Stimulated activated CD8-positive, alpha-beta memory T cell treated with anti-CD3 and anti-CD28 coated beads, Interleukin-2, amount 100 ng/mL, for 48 hours (primary cell): ENCODE measurements at places on chromosomes 12 and 14.

GRCh38 chr12:968545-968944 is 19.1 kb upstream of the RAD52 start:
- no peak for DNase-seq

- no peak for DNase-seq
These were observed 30.6 kb upstream of the LMO3 start for GRCh38 chr12:16636435-16637055.

DNA sequence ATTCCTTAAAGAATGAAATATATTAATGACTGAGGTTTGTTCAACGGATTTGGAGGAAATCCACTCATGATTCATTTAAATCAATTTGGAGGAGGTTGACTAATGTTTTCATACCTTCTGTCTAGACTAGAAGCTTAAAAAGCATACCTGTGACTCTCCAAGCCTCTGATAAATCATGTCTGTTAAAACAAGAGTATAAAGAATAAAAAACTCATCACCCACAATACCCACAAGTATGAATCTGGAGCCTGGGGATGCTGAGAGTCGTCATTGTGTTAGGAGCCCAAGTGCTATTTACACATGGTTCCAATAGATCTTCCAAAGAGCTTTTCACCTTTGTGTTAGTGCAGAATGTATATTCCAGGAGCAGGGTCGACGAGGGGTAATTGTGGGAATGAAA is 86.8 kb upstream of the ADAMTS20 start:
- no peak for DNase-seq

- peak; percentile 49 for DNase-seq
These were observed 23.1 kb downstream of the BICDL1 start for GRCh38 chr12:120012067-120012621.

DNA sequence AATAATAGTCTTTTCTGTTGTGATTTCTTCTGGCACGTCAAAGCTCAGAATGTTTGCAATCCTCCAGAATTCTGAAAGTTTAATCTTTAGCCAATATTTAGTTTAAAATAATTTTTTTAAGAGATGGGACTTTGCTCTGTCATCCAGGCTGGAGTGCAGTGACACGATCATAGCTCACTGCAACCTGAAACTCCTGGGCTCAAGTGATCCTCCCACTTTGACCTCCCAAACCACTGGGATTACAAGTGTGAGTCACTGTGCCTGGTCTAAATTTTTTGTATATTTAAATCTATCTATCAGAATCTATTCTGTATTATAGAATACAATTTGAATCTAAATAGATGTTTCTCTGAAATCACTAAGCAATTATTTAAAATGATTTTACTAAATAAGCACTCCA is 572.7 kb downstream of the VRK1 start:
- no peak for DNase-seq

DNA sequence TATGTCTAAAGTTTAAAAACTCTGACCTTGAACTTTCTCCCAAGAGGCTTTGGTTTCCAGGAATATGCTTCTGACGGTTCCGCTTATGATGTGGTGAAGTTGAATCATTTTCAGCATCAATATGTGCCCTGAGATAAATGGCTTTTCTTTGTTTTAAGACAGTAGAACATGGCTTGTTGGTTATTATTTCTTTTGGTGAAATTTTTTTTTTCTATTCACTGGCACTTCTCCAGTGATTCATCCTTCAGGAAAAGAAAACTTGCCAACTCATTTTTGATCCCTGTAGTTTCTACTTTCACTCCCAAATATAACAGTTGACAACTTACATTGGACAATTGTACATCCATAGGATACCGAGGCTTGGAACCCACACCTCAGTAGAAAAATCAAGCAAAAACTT is 1301.2 kb upstream of the FLRT2 start:
- DNase-seq: no peak

DNA sequence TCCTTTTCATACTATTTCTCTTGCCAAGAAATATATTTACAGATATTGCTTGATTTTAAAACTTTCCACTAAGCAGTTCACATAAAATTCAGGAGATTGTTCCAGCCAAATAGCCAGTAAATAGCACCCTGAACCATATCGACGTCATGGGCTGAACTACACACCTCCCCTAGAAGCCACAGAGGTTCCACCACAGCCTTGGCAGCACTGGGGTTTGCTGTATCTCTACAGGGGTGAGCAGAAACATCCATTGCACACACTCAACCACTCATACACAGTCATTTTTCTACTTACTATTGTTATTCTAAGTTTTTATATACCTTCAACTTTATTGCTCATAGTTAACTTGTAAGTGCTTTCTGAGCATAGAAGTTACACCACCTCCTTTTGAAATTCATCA is 8.1 kb upstream of the EIF2S3B start:
- DNase-seq: peak; percentile 62

DNA sequence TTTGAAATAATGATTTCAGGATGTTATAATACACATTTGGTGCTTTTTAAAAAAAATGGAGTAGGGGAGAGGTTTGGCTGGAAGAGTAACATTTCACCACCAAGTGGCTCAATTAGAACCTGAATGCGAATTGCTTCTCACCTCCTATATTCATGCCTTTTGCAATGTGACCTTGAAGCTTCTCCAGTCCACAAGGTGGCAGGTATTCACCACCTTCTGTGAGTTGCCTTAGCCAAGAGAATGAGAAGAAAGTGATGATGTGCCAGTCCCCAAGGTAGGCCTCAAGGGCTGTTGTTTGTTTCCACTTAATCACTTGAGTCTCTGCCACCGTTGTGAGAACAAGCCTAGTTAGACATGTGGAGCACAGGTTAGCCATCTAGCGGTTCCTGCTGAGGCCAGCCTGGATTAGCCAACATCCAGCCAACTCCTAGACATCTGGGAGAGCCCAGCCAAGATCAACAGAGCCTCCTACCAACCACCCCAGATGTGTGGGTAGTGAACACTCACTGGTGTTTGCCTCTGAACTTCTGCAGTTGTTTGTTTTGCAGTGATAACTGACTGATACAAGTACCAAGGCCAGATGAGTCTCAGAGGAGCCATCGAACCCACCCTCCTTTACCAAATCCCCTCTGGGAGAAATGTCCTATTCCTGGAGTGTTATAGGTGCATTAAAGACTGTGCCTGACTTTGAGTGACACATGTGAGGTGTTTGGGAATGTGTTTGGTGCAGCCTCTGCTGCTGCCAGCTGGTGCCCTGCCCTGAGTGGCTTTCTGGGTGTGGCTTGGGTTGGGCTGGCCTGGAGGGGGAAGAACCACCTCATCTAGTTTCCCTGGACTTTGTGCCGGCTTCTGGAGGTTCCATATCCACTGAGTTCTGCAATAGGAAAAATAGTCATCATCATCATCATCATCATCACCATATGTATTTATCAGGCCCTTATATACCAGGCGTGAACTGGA is 132.5 kb upstream of the RFLNA start:
- no peak for DNase-seq

- DNase-seq: no peak
These were observed 58.2 kb downstream of the GRIP1 start for GRCh38 chr12:66620688-66621087.

DNA sequence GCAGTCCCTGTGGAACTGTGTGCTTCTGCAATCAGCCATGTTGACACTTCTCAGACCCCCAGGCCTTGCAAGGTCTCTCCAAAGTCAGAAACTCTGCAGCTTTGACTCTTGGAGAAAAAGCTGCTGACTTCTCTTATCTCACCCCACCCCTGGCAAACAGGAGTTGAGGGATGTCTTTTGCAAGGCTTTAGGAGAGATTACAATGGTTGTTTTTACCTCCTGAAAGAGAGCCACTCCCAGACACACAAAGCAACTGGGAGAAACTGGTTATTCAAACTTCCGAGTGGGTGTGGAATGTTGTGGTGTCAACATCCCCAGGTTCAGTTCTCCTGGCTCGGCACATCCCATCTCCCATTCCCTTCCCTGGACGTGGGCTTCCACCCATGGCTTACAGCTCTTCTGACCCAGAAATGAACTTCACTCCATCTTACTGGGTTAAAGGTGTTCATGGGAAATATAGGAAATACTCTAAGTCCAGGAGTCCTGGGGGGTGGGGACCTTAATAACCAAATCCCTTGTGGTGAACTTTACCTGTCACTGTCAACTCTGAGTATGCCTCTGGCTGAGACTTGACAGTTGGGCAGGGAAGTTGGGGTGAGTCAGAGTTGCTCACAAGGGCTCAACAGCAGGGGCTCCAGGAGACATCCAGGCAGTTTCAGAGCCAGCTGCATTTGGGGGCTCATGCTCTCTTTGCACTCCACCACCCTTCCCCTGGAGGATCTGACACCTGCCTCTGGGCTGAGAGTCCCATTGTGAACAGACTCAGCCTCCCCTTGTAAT is 41.9 kb downstream of the CCDC177 start:
- DNase-seq: no peak

- DNase-seq: no peak
These were observed 44.8 kb downstream of the ARHGAP5 start for GRCh38 chr14:32121948-32122347.

DNA sequence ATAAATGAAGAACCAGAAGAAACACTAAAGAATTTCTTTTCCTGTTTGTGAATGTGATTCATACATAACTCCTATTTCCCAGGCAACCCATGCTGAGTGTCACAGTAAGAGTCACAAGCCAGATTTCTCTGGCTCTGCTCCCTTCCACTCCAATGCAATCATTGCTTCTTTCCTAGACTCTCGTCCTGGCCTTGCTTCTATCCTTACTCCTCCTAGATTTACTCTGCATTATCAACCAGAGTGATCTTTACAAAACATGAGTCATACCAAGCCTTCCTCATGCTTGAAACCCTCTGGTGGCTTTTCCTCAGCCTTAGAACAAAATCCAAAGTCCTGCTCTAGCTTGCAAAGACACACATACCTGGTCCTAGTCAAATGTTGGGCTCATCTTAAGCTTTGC is 13.3 kb downstream of the IL22 start:
- no peak for DNase-seq
